ENCODE measurements at places on chromosomes 1 and 21.

GRCh38 chr21:45073301-45074047, 906 bp upstream of the ADARB1 start:
- no peak for DNase-seq

- no peak for DNase-seq
Observed at GRCh38 chr1:154342836-154343472, 17.6 kb downstream of the ATP8B2 start.

DNA sequence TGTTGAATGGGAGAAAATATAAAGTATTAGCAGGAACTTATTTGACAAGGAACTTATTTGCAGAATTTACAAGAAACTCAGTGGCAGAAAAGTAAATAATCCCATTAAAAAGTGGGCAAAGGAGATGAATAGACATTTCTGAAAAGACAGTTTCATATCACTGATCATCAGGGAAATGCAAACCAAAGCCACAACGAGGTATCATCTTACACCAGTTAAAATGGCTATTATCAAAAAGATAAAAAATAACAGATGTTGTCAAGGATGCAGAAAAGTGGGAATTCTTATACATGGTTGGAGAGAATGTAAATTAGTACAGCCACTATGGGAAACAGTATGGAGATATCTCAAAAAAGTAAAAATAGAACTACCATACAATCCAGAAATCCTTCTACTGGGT, 61.0 kb downstream of the SYT14 start:
- DNase-seq, result no peak

DNA sequence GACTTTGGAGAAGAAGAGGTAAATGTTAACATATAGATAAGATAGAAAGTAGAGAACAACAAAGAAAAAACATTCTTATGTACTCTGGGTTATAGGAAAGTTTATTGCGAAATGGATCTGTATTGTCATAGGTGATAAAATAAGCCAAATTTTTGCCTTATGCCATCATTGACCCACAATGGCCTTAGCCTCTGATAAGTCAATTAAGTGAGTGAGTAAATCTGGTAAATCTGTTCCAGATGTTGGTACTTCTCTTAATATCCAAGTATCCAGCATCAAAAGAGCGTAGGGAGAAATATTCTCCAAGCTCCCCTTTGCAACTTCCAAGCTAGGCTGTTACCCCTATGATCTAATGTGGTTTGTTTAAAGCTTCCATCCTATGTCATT, 38.3 kb upstream of the CLCA4 start:
- DNase-seq, result no peak

- no peak for DNase-seq
Observed at GRCh38 chr1:46011121-46011695, 121.2 kb downstream of the PIK3R3 start.

DNA sequence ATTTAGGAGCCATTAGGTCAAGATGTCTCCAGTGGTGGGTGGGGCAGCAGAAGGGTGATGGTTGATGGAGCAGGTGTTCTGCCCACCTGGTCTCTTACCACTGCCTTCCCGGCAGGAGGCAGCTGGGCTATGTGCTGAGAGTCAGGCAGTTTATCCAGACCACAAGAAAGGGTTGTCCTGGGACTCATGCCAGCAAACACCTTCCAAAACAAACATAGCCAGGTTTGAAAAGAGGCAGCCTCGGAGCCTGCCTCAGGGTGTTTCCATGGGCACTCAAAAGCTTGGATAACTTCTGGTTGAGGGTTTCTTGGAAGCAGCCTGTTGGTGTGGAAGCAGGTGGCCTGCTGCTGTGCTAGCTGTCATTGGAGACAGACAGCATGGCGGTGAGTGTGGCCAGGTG, 187.2 kb downstream of the PCP4 start:
- peak; percentile 97 for DNase-seq

- no peak for DNase-seq
Observed at GRCh38 chr1:61295818-61296537, 213.6 kb downstream of the NFIA start.

DNA sequence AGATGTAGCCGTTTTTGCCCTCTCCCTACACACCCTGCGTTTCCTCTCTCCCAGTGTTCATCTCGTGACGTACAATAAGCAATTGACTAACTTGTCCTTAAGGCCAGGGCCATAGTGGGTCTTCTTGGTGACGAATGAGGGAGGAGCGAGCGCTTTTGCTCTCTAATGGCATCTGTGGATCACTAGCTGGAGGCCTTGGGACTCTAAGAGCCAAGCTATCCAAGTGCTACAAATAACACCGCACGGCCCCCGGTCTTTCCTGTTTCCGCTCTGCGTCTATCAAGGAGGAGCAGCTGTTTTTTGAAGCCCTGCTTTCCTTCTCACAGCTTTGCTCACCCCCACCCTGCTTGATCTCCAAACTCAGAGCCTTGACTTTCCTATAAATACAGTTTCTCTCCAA, 25.2 kb downstream of the EVA1C start:
- no peak for DNase-seq

GRCh38 chr1:18412882-18413353, 67.8 kb upstream of the KLHDC7A start:
- no peak for DNase-seq
